ENCODE measurements at places on chromosomes 7 and 10.

DNA sequence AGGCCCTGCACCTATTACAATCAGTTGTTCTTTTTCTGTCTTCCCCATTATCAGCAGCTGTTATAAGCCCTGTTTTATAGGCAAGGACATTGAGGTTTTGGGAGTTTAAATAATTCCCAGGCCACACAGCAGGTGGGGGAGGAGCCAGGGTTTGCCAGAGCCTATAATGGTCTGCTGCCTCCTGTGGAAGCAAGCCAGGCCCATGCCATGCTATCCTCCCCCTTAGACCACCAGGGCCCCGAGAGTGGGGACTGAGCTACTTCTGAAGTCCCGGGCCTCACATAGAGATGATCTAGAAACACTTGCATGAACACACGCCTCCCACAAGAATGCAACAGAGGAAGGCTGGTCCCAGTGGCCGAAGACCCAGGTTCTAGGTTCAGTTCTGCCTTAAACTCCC lies 141.7 kb downstream of the SH3PXD2A start:
- no peak for DNase-seq

DNA sequence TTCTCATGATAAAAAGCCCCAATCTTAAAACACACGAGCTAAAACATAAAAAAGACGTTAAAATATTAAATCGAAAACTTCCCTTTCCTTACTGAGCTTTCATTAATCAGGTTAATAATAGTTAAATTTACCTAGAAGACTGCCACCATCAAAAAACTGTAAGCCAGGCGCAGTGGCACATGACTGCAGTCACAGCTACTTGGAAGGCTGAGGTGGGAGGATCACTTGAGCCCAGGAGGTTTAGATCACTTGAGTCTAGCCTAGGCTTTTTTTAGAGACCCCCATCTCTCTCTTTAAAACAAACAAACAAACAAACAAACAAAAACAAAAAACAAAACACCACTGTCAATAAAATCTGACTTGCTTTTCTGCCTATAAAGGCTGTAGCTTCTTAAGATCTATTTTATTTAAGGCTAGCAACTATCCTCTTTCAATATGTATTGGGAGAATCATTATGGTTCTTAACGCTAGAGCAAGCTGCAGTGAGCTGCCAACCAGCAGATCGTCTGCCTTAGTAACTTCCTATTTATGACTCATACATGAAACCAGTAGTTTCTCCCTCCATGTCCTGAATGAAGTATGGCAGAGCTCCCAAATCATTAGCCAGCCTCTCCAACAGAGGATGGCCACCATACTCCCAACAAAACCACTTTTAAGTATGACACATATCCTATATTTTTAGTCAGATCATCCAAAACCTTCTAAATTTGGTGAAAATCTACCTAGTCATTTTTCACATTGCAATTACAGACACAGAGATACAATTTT lies 163.7 kb downstream of the SRPK2 start:
- DNase-seq = no peak

GRCh38 chr10:62049624-62050345 lies 148.3 kb downstream of the ARID5B start:
- no peak for DNase-seq

DNA sequence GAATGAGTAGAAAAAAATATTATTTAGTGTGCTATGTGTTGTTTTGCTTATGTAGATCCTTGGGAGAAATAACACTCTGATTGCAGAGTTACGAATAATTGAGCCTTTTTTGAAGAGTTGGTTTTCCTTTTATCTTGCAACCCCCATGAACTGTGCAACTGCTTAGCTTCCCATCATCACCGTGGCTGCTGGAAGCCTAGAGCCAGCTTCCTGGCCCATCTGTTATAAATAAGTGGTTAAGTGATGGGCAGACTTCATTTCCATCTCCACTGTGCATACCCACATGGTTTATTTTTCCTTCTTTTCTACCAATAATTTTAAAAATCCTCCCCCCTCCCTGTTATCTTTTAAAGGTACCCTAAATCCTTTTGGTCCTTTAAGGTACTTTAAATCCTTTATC lies 554.9 kb upstream of the GALNT17 start:
- no peak for DNase-seq

DNA sequence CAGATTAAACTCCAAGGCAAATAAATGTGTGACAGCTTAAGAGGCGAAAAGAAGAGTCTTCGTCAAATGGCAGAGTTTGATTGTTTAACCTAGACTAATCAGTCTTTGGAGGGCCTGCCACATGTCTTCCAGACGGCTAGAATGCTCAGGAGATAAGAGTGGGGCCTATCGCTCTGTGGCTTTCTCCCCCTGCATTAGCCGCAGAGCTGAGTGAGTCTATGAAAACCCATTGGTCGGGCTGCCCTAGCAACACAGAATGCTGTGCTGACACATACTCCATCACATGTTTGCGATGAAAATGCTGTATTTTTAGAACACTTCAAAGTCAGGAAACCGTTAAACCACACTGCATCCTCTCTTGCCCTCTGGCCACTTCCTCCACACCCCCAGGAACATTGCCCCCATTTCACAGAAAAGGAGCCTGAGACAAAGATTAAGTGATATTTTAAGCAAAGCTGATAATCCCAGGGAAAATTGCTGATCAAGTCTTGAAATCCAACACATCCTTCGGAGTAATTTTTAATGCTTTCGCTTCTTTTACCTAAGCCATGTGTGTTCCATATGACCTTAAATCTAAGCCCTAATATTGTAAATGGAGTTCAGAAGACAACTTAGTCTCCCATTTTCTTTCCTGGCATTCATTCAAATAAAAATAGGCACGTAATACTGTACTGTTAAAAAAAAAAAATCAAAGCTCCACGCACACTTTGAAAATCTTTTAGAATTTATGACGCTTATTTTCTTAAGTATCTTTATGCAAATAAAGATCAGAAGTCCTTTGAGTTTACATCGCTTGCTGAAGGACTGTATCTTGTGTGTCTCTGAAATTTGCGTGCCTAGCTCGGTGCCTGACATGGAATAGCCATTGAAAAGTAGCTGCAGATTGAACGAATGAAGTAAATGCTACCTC lies 161.2 kb downstream of the CELF2 start:
- peak; percentile 72 for DNase-seq

Data from stimulated activated CD8-positive, alpha-beta memory T cell treated with anti-CD3 and anti-CD28 coated beads, Interleukin-2, amount 100 ng/mL, for 1 hour (primary cell).